ENCODE measurements at places on chromosomes 2 and 18. TPM values are rescaled to one million over a fixed set of nuclear protein-coding genes. Genes with fewer than 3 reads are reported as not detected.

DNA sequence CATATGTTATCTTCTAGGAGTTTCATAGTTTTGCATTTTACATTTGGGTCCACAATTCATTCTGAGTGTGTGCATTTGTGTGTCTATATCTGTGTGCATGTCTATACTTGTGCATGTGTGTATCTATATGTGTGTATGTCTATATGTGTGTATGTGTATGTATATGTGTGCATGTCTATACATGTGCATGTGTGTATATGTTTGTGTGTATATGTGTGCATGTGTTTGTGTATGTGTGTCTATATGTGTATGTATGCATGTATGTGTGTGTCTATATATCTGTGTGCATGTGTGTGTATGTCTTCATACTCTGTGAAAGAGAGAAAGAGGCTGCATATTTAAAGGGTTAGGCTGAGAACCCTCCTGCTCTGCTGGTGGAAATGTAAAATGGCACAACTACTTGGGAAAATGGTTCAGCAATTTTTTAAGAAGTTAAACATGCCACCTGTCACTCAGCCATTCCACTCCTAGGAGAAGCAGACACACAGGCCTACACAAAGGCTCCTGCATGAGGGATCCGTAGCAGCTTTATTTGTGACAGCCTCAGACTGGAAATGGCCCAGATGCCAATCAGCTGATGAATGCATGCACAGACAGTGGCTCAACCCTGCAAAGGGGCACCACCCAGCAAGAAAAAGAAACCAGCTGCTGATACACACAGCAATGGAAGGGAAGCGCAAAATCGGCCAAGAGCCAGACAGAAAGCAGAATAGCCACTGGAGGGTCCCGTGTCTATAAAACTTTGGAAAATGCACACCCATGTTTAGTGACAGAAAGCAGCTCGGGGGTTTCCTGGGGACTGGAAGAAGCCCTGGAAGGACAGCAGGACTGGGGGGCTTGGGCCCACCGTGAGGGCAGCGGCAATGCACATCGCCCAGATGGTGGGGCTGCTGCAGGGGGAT, 146.8 kb downstream of the SEPTIN10 start:
- DNase-seq, result no peak

LONRF2 gene
- total RNA-seq, result 0.11 TPM

SFXN5 gene
- 6.1 TPM for total RNA-seq

- no peak for DNase-seq
These were observed 28.4 kb upstream of the SUCLG1 start for GRCh38 chr2:84487298-84487996.

CAB39 gene
- 36.4 TPM for total RNA-seq

B3GNT7 gene
- total RNA-seq, result 3.4 TPM
